CD8-positive, alpha-beta memory T cell (primary cell): ENCODE measurements at places on chromosomes 7 and 10.

DNA sequence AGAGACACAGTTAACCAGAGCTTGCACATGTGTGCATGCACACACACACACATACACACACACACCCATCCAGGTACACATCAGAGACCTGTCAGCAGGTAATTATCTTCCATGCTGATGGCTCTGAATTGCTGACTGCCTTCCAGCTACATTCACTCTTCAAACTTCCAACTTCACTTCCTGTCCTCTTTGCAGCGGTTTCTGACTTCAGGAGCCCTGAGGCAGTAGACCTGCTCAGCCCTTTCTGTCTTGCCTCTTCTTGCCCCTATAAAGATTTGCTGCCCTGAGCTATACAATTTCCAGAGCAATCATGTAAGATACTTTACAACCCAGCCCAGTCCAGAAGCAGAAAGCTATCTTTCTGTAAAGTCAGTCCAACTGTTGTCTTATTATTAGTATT lies 310.2 kb downstream of the FGFR2 start:
- DNase-seq = no peak

DNA sequence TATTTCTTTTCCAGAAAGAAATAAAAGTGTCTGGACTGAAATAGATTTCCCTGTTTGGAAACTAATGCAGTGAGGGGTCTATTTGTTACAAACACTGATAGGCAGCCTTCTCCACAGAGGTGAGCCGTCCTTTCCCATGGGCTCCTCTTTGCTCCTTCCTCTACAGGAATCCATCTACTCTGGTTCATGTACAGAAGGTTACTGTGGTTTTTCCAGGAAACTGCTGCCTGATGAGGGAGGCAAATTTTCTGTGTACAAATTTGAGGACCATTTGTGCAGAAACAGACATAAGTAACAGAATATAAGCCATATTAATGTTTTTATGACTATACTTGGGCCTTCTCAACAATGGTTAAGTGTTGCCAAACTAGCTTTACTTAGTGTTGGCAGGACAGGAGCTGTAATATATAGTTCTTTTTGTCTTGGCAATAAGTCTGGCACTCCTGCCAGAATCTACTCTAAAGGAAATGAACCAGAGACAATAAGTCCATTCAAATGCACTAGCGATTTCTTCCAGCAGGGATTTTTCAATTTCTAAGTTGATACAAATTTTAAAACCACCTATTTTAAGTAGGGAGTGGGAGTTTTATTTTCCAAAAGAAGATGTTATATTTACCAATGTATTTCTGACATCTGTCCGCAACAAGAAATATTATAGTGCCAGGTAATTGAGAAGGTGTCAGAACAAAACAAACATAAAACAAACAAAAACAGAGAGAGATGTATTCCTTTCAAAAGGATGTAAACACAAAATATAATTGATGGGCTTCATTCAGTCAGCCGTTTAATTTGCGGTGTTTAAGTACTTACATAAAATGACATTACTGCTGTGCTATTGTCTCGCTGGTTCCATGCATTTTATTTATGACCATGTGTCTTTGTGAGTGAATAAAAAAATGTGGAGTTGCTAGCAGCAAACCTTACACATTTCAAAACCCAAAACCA lies 91.0 kb upstream of the NFE2L3 start:
- DNase-seq = no peak

DNA sequence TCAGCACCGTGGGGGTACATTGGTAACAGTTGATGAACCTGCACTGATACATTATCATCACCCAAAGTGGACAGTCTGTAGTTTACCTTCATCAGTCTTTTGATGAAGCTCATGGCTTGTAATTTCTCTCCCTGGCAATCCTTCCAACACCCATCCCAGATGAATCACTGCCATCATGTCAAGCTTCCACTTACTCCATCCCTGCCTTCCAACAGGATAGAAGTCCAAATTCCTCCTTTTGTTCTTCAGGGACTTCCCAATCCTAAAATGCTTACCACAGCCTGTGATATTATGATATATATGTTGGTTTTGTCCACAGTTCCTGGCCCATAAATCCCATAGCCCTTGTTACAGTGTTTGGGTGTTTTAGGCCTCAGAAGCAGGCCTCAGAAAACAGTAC lies 16.1 kb downstream of the SNX10 start:
- DNase-seq = no peak

GRCh38 chr10:62812672-62813439 lies 3.3 kb downstream of the EGR2 start:
- DNase-seq = no peak

GRCh38 chr7:27151341-27151930 lies 947 bp downstream of the HOXA3 start:
- no peak for DNase-seq
